Stimulated activated CD4-positive, alpha-beta T cell treated with anti-CD3 and anti-CD28 coated beads, Interleukin-2, amount 100 ng/mL, for 24 hours (primary cell): ENCODE measurements at places on chromosomes 7 and 10.

GRCh38 chr7:66913118-66914037 lies 7.6 kb upstream of the TMEM248 start:
- no peak for DNase-seq

GRCh38 chr7:23462846-23463245 lies 7.4 kb downstream of the IGF2BP3 start:
- DNase-seq: no peak

- no peak for DNase-seq
These were observed 110.0 kb downstream of the RELN start for GRCh38 chr7:103879411-103879810.

- no peak for DNase-seq
These were observed 258.8 kb downstream of the PHF14 start for GRCh38 chr7:11232462-11232861.

DNA sequence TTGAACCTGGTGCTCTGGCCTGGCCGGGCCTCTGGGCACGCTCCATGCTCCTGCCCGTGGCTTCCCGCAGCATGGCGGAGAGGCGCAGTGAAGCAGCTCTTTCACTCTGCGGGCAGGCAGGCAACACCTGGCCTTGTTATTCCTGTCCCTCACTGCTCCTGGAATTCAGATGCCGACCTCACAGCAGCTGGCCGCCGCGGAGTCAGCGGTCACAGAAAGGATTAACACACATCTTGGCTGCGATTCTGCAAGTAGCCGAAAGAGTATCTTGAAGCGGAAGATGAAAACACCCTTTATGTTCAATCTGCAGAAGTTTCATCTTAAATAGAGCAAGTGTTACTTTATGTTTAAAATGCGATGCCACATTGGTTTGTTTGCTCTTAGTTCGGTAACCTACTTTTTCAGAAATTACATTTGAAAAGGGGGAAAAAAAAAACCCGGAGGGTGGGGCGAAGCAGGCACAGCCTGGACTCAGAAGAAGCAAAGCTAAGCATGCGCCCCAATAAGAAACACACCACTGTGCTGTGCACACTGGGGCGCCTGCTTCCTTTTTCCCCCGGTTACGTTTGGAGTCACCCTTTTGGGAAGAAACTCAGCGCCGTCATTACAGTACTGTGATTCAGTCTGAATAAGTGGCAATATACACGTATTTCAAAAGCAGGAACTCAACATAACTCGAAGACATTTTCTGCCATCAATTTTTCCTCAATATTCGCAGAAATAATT lies 42.3 kb downstream of the BRI3 start:
- no peak for DNase-seq
